Activated CD4-positive, alpha-beta T cell treated with anti-CD3 and anti-CD28 coated beads, Interleukin-2, amount 10 ng/mL, durations not matched to agents 24 days and 14 days (primary cell): ENCODE measurements at places on chromosomes 16 and 17. TPM values are rescaled to one million over a fixed set of nuclear protein-coding genes. Genes with fewer than 3 reads are reported as not detected.

Gene PMFBP1
- total RNA-seq, result 0.21 TPM in 1 of 2 replicates, not detected in the other

DNA sequence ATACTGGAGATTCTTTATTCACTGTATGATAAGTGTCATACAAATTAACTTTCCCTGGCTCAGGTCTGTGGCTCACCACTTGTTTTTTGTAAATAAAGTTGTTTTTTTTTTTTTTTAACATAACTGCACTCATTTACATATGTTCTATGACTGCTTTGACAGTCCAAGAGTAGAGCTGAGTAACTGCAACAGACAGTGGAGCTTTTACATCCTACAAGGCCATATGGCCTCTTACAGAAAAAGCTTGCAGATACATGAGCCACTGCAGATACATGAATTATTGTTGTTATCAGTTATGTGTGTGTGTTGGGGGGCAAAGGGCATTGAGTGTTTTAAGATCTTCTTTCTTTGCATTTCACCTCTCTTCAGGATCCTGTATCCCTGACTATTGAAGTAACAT lies 311.7 kb downstream of the BCAS3 start:
- no peak overlapping the region for H3K4me3 ChIP-seq
- H3K4me1 ChIP-seq, result no peaks in the 10 kb centered on the region

GRCh38 chr17:78197147-78197832 lies 10.1 kb downstream of the AFMID start:
- H3K27me3 ChIP-seq, result no peaks in the 10 kb centered on the region
- H3K4me3 ChIP-seq, result no peak overlapping the region
- H3K4me1 ChIP-seq, result peaks cover 6% of the 10 kb centered on the region
- H3K36me3 ChIP-seq, result peaks cover 25% of the 10 kb centered on the region
- no peak for DNase-seq

GRCh38 chr16:19142939-19143598 lies 25.0 kb upstream of the SYT17 start:
- H3K4me3 ChIP-seq, result no peak overlapping the region
- no peak for DNase-seq
- no peaks in the 10 kb centered on the region for H3K36me3 ChIP-seq
- H3K27ac ChIP-seq, result no peak overlapping the region
- peaks cover 33% of the 10 kb centered on the region for H3K27me3 ChIP-seq
- H3K4me1 ChIP-seq, result no peaks in the 10 kb centered on the region
